H1 (cell line): ENCODE measurements at places on chromosomes 11 and 22. TPM values are rescaled to one million over a fixed set of nuclear protein-coding genes. Genes with fewer than 3 reads are reported as not detected.

DNA sequence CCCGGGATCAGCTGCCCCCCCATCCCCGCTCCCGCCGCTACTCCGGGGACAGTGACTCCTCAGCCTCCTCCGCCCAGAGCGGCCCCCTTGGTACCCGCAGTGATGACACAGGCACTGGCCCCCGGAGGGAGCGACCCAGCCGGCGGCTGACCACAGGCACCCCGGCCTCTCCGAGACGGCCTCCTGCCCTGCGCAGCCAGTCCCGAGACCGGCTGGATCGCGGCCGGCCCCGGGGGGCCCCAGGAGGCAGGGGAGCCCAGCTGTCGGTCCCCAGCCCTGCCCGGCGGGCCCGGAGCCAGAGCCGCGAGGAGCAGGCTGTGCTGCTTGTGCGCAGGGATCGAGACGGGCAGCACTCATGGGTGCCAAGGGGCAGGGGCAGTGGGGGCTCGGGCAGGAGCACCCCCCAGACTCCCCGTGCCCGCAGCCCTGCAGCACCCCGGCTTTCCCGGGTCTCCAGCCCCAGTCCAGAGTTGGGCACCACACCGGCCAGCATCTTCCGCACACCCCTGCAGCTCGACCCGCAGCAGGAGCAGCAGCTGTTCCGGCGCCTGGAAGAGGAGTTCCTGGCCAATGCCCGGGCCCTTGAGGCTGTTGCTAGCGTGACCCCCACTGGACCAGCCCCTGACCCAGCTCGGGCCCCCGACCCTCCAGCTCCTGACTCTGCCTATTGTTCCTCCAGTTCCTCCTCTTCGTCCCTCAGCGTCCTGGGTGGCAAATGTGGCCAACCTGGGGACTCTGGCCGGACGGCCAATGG lies 3.9 kb downstream of the RASL10A start:
- no peaks in the 10 kb centered on the region for H3K36me3 ChIP-seq
- peak; percentile 46 for DNase-seq
- H3K4me3 ChIP-seq = no peak overlapping the region
- H3K27me3 ChIP-seq = peaks cover 29% of the 10 kb centered on the region
- peaks cover 7% of the 10 kb centered on the region for H3K4me1 ChIP-seq

DNA sequence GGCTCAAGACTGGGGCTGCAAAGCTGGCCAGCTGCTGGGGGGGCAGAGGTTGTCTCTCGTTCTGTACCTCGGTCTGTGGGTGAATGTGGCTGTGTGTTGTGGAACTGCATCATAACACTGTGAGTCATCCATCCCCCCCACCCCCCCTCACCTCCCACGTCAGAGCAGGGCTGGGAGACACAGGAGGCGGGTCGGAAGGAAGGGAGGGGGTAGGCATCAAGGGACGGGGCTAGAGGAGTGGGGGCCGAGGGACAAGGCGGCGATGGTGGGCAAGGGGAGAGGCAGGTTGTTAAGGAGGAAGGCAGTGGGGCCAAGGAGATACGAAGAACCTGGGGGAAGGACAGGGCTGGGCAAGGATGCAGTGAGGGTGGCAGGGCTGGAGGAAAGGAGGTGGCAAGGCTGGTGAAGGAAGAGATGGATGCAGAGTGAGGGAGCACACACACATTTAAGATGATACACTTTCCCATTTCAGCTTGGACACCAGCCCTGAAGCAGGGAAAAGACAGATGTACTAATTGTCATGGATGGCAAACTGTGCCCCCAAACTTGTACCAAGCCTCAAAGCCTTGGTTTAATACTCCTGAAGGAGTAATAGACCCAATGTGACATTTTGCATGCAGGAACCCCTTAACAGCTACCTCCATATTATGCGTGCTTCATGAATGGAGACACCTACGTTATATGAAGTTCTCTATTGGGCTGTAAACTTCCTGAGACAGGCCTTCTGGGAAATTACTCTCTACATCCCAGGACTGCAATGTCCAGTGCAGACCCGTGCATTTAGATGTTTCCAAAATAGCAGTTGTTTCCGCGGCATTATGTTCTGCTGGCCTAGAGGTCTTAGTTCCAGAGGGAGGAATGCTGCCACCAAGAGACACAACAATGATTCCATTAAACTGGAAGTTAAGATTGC lies at the start of gene YPEL4:
Gene YPEL4 (minus strand): TSS at position 87 of the 913 bp plus-strand sequence. CDS start 2,805 bp downstream, outside the sequence.
- peak; percentile 60 for DNase-seq
- H3K36me3 ChIP-seq = no peaks in the 10 kb centered on the region
- no peak within 1 kb of the TSS for H3K27ac ChIP-seq
- H3K4me1 ChIP-seq = peaks cover 36% of the 10 kb centered on the region
- H3K4me3 ChIP-seq = peak within 1 kb of the TSS; percentile 65

The TBX1 gene
- total RNA-seq = 0.28 and 0.38 TPM in 2 replicates

DNA sequence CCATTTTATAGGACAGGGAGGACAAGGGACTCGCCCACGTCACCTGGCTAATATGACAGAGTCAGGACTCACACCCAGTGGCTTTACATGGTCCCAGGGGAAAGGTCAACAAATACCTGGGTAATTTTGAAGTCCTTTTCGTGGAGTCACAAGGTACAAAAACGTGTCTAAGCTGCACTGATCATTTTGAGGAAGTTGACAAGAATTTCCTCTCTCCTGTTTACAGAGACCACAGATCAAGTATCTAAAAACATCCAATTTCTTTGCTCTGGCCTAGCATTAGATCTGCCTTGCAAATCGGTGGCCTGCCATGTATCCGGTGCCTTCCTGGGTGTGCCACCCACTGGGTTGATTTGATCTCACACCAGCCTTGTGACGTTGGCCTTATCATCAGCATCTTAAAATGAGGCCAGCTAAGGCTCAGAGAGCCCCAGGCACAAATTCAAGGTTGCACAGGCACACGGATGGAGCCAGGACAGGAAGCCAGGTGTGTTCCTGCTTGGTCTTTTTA lies 17.6 kb downstream of the GDPD5 start:
- DNase-seq = no peak
- H3K36me3 ChIP-seq = no peaks in the 10 kb centered on the region
- no peaks in the 10 kb centered on the region for H3K4me1 ChIP-seq
- H3K4me3 ChIP-seq = no peak overlapping the region
- no peak overlapping the region for H3K27ac ChIP-seq

DNA sequence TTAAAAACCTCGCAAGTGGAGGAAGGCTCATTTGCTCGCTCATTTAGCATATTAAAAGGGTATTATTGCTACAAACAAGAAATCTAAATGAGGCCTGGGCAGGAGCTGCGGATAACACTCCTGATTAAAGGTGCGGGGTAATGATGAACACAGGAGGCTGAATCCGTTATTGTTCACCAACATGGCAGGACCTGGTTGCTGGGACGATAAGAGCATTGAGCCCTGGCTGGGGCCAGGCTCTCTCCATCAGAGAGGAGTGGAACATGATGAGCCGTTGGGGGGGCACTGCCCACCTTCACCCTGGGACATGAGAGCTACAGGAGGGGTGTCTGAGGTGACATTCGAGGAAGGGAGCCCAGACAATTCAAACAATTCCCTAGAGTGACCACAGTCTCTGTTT lies 211.7 kb downstream of the NXPE2 start:
- no peaks in the 10 kb centered on the region for H3K36me3 ChIP-seq
- H3K4me1 ChIP-seq = peaks cover 6% of the 10 kb centered on the region
- no peak overlapping the region for H3K4me3 ChIP-seq
- H3K27me3 ChIP-seq = no peaks in the 10 kb centered on the region
- no peak overlapping the region for H3K27ac ChIP-seq
- no peak for DNase-seq
